ENCODE measurements at places on chromosomes 6 and 20.

- DNase-seq, result no peak
Observed at GRCh38 chr6:126821706-126822105, 296.8 kb upstream of the RSPO3 start.

DNA sequence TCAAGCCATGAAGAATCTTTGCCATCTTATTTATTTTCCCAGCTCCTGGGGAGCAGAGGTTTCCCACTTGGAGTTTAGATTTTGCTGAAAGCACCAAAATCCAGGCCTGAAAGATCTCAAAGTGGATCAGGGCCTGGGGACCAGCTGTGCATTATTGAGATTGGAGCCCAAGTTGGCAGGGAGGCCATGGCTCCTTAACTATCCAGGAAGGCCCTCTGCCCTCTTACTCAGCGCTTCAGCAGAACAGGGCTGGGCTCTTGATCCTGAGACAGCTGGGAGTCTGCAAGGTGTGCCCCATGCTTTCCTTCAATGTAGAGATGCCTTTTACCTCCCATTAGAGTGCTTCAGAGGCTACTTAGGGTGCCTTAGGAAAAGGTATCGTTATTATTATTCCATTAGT, 24.6 kb downstream of the FOXO3 start:
- no peak for DNase-seq

DNA sequence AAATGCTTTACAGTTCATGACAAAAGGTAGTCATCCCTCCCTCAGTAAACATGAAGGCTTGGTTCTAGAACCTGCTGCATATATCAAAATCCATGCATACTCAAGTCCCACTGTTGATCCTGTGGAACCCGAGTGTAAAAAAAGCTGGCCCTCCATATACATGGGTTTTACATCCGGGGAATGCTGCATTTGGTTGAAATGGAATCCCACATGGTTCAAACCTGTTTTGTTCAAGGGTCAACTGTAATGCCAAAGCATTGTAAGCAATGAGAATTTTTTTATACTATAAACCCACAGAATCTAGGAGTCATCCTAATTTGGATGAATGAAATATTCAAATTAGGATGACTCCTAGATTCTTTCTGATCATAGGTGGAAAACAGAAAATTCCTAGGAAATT, 5.9 kb upstream of the HDAC2 start:
- no peak for DNase-seq

GRCh38 chr20:51914758-51915157, 112.4 kb upstream of the SALL4 start:
- DNase-seq, result no peak

DNA sequence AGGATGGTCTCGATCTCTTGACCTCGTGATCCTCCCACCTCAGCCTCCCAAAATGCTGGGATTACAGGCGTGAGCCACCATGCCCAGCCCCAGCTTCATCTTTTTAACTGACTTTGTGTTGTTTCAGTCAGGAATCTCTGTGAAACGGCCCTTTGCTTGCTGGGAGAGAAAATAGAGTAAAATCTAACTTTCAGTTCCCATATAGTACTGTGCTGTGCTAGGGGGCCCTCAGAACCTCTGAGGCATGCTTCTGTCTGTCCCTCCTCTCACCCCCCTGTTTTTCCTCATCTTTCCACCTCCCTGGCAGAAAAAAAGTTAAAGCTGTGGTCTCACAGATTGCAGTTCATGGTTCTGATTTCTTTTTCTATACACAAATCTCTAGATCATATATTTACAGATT, 48.4 kb downstream of the LRP11 start:
- DNase-seq, result no peak

GRCh38 chr20:34375977-34376430, 12.9 kb downstream of the ITCH start:
- no peak for DNase-seq

GRCh38 chr6:39453241-39453640, 130.7 kb upstream of the KCNK16 start:
- no peak for DNase-seq

GRCh38 chr6:12957321-12958051, 240.9 kb downstream of the PHACTR1 start:
- peak; percentile 6 for DNase-seq

- DNase-seq, result no peak
Observed at GRCh38 chr20:35271073-35271882, 6.6 kb downstream of the MMP24OS start.

DNA sequence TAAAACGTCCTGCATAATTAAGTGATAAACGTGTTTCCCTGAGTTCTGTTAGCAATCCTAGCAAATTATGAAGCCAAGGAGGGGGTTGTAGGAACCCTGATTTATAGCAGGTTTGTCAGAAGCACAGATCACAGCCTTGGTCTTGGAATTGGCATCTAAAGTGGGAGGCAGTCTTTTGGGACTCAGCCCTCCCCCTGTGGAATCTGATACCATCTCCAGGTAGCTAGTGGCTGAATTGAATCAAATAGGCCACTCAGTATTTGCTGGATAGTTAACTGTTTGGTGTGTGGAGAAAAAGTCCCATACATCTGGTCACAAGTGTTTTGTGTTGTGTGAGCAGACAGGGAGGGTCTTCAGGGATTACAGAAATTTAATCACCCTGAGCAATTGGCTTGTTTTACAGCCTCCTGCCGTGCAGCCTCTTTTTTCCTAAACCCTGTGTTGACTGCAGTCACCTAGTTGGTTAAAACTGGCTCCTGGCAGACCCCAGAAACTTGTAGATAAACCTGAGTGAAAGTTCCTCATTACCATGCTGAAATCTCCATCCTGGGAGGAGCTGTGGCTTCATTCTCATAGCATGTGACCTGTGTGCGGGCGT, 19.0 kb upstream of the KIFC1 start:
- no peak for DNase-seq

DNA sequence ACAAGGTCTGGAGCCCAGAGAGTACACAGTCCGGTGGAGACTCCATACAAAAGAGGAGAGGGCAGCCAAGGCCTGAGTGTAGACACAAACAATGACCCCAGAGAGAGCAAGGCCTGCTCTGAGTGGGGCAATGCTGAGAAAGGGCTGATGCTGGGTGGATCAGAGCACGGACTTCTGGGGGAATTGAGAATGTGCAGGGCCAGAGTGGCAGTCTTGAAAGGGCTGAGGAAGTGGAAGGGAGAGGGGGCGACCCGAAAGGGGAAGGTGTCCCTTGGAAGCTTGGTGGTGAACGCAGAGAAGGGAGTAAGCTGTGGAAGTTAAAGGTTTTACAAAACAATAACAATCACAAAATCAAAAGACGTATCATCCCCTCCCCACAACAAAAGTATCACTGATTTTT, 12.0 kb upstream of the GRM4 start:
- no peak for DNase-seq

DNA sequence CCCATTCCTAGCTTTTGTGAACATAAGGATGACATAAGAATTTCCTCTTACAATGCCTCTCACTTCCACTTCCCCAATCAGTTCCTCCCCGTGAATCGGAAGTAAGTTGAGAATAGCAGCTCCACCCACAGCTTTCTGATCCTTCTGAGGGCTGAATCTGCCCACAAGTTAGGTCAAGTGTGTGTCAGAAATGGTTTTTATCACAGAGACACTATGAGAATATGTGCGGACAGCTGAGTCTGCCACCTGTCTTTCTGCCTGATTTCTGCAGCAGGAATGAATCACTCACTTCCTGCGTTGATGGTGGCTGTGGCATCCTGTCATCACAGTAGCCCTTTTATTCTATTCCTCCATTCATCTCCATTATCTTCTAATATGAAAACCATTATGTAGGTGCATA, 70.2 kb downstream of the RIN2 start:
- peak; percentile 77 for DNase-seq

DNA sequence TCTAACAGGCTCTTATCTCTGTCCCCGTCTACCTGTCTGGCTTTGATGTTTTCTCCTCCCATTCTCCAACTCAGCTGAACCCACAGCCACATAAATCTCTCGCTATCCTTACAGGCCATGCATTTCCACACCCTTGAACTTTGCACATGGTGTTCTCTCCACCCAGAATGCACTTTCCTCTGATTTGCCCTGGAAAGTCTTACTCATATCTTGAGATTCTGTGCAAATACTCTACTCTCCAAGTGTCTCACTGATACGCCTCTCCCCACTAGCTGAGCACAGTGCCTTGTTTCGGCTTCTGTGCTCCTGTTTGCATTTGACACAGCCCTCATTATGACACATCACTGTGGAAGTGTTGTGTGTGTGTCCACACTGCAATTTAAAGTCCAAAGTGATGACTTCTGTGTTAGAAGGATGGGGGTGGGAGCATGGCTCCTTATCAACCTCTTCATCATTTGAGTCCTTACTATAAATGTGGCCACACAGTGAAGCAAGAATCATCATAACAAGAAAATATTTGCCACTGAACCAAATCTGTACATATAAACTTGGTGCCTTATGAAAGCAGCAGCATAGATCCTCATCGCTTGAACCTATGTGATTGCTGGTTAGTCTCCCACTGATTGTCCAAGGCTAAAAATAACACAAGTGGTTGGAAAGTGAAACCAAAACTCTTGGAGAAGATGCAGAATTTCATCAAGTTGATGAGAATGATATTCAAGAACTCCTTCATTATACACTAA, 5.5 kb upstream of the PRELID3B start:
- no peak for DNase-seq

GRCh38 chr20:48709744-48710143, 118.1 kb downstream of the PREX1 start:
- DNase-seq, result no peak

- no peak for DNase-seq
Observed at GRCh38 chr6:1560281-1561058, 49.2 kb upstream of the FOXC1 start.

- DNase-seq, result no peak
Observed at GRCh38 chr6:118899948-118900347, 6.0 kb downstream of the ASF1A start.

DNA sequence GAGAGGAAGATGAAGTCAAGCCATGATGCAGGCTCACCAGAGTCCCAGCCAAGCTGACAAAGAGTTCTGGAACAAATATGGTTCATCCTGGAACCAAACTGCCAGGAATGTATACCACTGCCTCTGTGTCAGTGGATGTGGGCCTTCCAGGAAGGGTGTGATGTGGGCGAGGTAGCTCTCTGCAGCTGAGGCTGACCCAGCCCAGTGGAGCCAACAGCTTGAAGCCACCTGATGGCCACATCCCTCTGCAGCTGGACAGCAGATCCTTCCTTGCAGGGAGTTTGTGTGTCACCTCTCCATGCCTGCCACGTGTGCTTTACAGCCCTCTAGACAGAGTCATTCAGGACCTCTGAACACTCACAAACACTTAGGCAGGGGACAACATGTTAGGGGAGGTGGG, 142.0 kb upstream of the RIN2 start:
- DNase-seq, result no peak

DNA sequence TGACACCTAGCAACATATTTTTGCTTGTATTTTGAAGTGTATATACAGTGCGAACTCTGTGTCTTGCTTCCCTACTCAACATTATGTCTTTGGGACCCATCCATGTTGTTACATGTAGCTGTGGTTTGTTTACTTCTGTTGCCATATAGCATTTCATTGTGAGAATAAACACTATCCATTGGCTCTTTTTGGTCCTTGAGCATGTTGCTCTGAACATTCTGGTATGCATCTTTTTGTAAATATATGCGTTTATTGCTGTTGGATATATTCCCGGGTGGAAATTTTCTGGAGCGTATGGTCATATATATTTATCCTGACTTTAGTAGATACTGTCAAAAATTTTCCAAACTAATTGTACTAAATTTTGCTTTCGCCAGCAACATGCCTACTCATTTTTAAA, 222.5 kb upstream of the SPTLC3 start:
- DNase-seq, result no peak

DNA sequence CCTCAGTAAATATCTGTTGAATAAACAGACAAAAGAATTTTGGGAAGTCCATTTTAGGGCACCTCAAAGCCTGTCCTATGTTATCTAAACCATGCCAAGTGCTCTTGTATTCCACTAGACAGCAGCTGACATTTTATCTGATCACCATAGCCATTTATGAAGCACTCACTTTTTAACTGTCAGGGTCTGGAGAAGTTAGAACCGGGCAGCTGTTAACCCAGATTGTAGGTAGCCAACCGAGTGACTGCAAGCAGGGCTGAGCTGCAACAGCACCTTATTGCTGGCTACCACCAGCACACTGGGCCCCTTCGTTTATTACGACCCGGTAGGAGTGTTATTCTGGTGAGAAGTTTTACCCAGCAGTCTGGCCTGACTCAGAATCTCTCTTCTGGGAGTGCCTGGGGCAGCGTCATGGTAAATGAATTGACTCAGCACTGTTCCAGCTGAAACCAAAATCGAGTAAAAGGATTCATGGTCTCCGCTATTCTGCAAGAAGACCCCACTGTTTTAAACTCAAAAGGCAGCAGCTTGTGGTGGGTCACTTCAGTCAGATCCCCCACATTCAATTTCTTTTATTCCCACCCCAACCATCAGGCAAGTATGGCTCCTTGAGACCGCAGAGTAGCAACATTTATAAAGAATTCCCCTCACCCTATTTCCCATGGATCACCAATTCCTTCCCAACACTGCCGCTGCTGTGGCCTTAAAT, 1.7 kb downstream of the UBE2V1 start:
- no peak for DNase-seq

- no peak for DNase-seq
Observed at GRCh38 chr6:131059486-131059885, 3.6 kb downstream of the EPB41L2 start.

- DNase-seq, result no peak
Observed at GRCh38 chr6:44253307-44254101, 3.8 kb downstream of the SLC35B2 start.

DNA sequence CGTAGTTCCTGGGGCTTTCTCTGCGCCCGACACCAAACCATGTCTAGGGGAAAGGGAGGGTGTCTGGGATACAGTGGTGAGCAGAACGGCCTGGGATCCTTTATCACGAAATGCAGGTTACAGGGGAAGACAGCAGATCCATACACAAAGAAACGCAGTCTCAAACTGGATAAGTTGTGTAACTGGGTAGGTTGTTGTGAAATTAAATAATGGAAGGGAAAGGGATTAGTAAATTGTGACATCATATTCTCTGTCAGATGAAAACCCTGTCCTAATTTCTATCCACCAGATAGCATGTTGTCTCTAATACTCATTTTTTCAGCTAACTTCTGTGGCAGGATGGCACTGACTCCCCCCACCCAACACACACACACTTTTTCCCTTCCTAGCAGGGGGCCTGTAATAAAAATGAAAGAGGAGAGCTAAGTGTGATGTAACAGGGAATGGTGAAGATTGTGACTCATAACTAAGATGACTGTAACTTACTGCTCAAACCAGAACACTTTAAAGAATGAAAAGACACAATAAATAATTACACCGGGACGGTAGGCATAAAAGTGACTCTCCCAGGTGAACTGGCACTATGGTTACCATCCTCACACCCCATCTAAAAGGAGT, 769 bp upstream of the TRPC4AP start:
- no peak for DNase-seq

- DNase-seq, result no peak
Observed at GRCh38 chr6:24426729-24427446, 24.2 kb downstream of the MRS2 start.

- no peak for DNase-seq
Observed at GRCh38 chr6:75169689-75170586, 35.9 kb downstream of the COL12A1 start.

GRCh38 chr6:107712237-107712664, 111.9 kb downstream of the SCML4 start:
- no peak for DNase-seq

- no peak for DNase-seq
Observed at GRCh38 chr20:43699941-43700565, 26.7 kb downstream of the GTSF1L start.

GRCh38 chr20:56249244-56249955, 868 bp downstream of the MC3R start:
- DNase-seq, result peak; percentile 9

Data from stimulated activated naive B cell treated with anti-CD40 and anti-IgM and Interleukin-4, amounts not matched to agents 10 μg/mL and 1 μg/mL and 100 μg/mL, for 72 hours (primary cell).